ENCODE measurements at places on chromosomes 4 and X.
A peak's percentile ranks its signal among the peaks of the same experiment; 100 is the strongest.

GRCh38 chr4:10670321-10670720 is 14.2 kb downstream of the CLNK start:
- no peak for DNase-seq

DNA sequence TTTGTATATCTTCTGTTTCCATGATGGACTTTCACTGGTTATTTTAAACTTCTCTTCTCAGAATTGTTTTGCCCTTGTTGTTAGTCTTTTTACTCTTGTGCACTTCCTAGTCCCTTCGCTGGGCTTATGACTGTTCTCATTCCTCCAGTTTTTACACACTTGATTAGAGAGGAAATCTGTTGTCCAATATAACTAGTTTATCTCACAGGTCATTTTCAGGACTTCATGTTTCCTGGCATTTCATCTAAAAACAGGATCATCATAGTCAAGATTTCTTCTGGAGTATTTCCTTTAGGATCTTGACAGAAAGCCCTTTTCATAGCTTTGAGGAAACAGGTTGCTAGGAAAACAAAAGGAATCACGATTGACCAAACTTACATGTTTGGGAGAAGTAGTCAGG is 3.0 kb downstream of the FNIP2 start:
- DNase-seq, result no peak

DNA sequence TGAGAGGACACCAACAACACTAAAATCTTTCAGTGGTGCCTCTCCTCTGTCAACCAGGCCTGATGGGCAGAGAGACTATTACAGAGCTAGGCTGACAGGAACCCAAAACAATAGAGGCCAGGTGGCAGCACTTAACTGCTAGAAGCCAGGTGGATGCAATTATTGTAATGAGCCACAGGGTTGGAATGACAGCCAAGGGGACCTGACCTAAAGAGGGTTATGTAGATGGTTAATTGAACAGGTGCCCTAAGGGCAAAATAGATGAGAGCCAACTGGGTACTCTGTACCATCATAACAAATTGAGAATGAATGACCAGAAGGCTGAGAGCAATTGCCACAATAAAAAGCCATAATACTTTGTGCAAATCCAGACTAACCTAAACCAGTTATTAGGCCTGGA is 24.7 kb upstream of the FRAS1 start:
- no peak for DNase-seq

- no peak for DNase-seq
Observed at GRCh38 chrX:10017872-10018271, 50.7 kb downstream of the CLDN34 start.

GRCh38 chr4:82780170-82780751 is 18.3 kb downstream of the SCD5 start:
- no peak for DNase-seq

GRCh38 chr4:176464748-176465147 is 145.0 kb downstream of the SPCS3 start:
- DNase-seq, result no peak

GRCh38 chr4:98599617-98600205 is 58.7 kb downstream of the TSPAN5 start:
- DNase-seq, result no peak

DNA sequence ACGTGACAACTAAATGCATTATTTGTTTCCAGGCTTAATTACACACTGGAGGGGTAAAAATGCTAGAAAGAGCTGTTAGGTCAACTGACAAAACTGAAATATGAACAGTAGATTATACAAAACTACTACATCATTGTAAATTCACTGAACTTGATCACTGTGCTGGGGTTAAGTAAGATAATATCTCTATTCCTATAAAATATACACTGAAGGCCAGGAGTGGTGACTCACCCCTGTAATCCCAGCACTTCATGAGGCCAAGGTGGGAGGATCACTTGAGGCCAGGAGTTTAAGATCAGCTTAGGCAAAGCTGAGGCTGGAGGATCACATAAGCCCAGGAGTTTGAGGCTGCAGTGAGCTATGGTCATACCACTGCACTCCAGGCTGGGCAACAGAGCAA is 31.8 kb upstream of the NKX6-1 start:
- DNase-seq, result no peak

GRCh38 chr4:6287017-6287788 is 17.6 kb downstream of the WFS1 start:
- no peak for DNase-seq

DNA sequence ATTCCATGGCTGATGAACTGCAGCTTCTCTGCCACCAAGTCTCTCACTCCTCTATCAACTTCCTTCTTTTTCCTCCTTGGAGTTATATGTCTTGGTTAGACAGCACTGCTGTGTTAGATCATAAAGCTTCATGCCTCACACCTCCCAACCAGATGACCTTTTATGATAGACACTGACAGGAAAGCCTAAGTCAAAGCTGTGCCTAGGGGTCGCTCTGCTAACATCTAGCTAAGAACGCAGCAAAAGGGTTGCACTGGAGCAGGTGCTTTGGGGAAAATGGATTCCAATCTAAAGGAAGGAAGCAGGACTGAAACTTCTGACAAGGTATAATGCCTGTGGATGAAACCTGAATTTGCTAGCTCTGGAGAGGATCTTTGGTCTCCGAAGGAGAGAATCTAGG is 509.7 kb downstream of the SMARCA1 start:
- DNase-seq, result no peak

DNA sequence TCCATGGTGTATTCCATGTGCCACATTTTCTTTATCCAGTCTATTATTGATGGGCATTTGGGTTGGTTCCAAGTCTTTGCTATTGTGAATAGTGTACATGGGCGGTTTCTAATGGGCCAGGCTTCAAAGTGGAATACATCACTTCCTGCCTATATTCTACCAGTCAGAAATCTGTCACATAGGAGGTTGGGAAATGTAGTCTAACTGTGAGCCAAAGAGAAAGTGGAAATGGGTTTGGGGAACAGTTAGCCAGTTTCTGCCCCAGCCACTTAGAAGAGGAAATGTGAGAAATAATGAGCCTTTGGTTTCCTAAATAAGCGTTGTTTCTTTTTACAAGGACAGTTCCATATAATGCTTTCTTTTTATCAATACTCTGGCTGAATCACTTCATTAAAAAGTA is 85.1 kb upstream of the AP1S2 start:
- no peak for DNase-seq

- no peak for DNase-seq
Observed at GRCh38 chrX:39889704-39890103, 208.1 kb downstream of the BCOR start.

GRCh38 chrX:71103110-71103983 is 3.2 kb downstream of the CXorf65 start:
- peak; percentile 63 for DNase-seq

DNA sequence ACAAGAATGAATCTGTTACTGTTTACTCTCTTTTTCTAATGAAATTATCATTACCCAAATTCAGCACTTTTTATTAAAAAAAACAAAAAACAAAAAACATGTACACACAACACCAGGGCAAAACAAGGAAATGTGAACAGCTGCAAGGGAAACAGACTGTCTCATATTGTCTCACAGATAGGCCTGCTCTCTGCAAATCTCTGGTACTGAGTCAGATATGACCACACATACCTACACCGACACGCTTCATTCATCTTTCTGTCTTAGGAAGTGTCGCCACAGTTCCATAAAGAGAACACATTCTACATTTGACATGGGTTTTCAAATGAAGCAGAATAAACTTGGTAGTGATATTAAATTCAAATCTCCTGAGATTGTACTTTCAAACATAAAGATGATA is 92.2 kb upstream of the GPR34 start:
- DNase-seq, result no peak

- no peak for DNase-seq
Observed at GRCh38 chr4:153494562-153494961, 28.4 kb downstream of the TMEM131L start.

GRCh38 chr4:7779432-7779768 is 160.3 kb downstream of the AFAP1 start:
- no peak for DNase-seq

- DNase-seq, result no peak
Observed at GRCh38 chrX:31219174-31219573, 147.3 kb upstream of the FTHL17 start.

GRCh38 chrX:36462142-36462541 is 542.6 kb downstream of the CFAP47 start:
- DNase-seq, result no peak

DNA sequence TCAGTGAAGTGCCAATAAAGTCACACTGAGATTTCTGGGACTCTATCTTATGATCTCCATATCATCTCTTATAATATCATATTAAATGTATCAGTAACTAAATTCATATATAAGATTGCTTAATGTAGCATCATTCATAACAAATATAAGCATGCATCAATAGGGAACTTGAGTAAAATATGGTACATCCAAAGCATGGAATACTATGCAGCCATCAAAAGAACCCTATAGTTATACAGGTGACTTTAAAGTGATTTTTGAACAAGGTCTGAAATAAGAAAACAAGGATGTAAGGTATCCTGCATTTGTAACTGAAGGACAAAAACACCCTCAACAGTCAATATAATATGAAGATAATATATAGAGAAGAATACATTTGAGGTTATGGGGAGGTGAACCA is 47.3 kb downstream of the HUWE1 start:
- DNase-seq, result no peak

DNA sequence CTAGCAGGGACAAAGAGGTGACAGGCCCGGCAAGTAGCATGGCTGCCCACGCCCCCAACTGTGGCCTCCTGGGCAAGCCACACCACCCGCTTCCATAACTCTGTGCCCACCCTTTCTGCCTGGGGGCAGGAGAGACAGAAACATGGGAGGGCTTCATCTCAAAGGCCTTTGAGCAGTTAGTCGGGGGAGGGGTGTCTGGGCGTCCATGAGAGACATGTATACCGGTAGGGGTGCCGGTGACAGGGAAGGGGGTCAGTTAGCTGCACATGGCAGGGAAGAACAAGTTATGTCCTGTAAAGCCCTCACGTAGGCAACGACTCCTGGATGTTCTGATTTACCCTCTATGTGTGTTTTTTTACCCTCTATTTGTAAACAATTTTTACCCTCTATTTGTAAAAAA is 9.3 kb downstream of the PDZD4 start:
- no peak for DNase-seq

GRCh38 chrX:79169484-79169883 is 25.0 kb downstream of the GPR174 start:
- DNase-seq, result no peak

GRCh38 chr4:185110375-185110823 is 32.7 kb upstream of the SLC25A4 start:
- no peak for DNase-seq

- DNase-seq, result no peak
Observed at GRCh38 chr4:87044511-87045233, 109.9 kb downstream of the AFF1 start.

GRCh38 chrX:12949927-12950656 is 24.8 kb upstream of the TMSB4X start:
- peak; percentile 91 for DNase-seq

DNA sequence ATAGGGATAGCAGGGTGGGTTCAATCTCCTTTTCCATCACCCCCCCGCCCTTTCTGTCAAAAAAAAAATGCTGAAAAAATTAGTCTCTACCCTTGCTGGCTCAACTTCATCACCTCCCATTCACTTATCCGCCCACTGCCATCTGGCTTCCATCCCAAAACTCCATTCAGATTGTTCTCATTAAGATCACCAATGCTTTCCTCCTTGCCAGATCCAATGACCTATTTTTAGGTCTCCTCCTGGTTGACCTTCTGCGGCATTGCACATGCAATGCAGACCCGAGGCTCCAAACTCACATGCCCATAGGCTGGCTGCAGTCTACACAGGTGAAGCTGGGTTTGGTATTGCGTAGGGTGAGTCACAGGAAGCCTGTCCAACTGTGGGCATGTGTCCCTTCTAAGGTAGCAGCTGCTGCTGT is 21.1 kb upstream of the STIM2 start:
- no peak for DNase-seq

All from activated T-cell treated with anti-CD3 and anti-CD28 coated beads, Interleukin-2, amount 50 U/mL, for 24 hours (primary cell).